ENCODE measurements at places on chromosomes 3 and 15.

DNA sequence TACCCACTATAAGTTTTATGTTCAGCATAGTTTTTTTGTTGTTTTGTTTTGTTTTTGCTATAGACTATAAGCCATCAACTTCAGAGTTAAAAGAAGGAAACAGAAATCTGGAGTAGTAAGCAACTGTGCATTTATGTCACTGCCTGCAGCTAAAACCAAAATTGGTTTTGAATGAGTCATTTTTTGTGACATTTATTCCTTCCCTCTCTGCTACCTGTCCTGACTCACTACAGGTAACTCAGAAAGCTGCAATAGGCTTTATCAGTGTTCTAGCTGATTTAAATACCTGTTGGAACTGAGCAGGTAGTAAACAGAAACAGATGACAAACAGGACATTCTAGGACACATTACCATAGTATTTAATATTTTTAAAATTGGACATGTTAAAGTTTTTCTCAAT lies 393.3 kb upstream of the WNT5A start:
- peak; percentile 41 for DNase-seq

- peak; percentile 55 for DNase-seq
These were observed 19.6 kb downstream of the CLK3 start for GRCh38 chr15:74635228-74635627.

- no peak for DNase-seq
These were observed 495.9 kb upstream of the GOLIM4 start for GRCh38 chr3:168591587-168591986.

GRCh38 chr3:161096771-161097367 lies 8.3 kb downstream of the B3GALNT1 start:
- DNase-seq = peak; percentile 11

GRCh38 chr15:99628374-99629001 lies 62.7 kb downstream of the MEF2A start:
- DNase-seq = no peak
